ENCODE measurements at places on chromosomes 2 and 18.

GRCh38 chr18:1464444-1465217, 560.0 kb downstream of the ADCYAP1 start:
- no peak for DNase-seq

- no peak for DNase-seq
Measured at GRCh38 chr2:157779794-157780193, 96.3 kb downstream of the ACVR1 start.

DNA sequence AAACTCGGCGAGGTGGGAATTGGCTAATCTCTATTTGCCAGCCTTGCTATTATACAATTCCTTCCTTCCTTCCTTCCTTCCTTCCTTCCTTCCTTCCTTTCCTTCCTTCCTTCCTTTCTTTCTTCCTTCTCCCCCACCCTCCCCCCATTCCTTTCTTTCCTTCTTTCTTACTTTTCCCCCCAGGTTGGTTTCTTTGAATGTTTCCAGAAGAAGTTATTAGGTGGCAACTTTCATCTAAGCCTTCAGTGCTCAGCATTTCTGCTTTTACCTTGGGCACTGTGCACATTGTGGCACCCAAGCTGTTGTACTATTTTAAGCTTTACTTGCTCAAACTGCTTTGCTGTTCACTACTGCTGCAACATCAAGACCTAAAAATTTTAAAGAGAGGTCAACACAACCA, 17.2 kb upstream of the CSRNP3 start:
- no peak for DNase-seq

- no peak for DNase-seq
Measured at GRCh38 chr2:45821558-45822271, 170.2 kb downstream of the PRKCE start.

- no peak for DNase-seq
Measured at GRCh38 chr2:76393356-76393755, 682.6 kb upstream of the GCFC2 start.

Measured in CD4-positive, alpha-beta T cell treated with Interleukin-1 beta for 1 hour (primary cell).